Retina (tissue), 1 donor: ENCODE measurements at places on chromosomes 11 and 22.

DNA sequence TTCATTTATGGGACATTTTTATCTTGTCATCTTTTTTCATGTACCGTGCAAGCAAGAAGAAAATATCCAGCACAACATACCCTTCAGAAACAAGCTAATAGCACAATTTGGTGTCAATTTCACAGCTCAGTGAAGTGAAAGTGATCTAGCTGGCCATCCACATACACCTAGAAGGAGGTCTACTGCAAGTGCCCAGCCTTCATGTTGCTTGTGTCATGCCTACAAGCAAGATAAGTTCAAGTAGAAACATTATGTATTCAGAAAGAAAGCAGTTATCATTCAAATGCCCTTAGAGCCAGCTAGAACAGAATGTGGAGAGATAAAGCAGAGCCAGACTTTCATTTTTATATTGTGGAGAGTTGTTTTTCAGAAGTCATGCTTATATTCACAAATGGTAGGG is 325.7 kb upstream of the PITPNB start:
- no peak for DNase-seq

DNA sequence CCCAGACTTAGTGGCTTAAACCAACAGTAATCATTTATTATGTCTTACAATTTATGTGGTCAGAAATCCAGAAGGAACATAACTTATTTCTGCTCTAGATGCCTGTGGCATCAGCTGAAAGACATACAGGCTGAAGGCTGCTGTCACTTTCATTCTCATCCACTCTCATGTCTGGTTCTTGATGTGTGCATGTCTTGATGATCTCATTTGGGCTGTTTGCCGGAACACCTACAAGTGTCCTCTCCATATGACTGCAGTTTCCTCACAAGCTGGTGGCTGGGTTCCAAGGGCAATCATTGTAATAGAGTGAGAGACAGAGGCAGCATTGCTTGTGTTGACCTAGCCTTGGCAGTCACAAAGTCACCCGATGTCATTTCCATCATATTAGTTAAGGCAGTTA is 1375.9 kb upstream of the RAG2 start:
- DNase-seq = peak; percentile 15

DNA sequence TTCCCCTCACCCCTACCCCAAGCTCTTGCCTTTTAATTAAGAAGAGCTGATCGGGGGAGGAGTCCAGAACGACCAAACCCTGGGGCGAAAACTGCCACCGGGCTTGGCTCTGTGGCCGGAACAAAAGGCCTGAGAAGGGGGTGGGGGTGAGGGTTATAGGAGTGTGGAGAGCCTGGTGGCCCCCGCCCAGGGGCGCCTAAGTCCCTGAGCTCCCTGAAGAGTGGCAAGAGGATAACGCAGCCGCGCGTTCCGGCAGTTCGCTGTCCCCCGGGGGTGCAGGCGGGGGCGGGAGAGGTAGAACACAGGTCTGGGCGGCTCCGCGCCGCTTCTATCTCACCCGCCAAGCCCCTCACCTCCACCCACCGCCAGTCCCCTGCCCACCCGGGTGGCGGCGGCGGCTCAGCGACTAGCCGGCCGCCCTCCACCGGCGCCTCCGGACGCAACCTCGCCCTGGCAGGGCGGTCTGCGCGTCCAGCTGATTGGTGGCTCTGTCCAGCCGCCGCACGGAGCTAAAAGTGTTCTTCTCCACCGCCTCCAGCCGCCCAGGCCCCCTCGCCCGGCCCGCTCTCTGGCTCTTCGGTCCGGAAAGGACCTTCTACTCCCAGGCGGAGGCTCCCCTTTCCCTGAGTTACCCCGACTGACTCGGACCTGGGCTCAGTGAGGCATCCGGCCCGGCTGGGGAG is 18.7 kb upstream of the BDNF start:
- DNase-seq = peak; percentile 88

DNA sequence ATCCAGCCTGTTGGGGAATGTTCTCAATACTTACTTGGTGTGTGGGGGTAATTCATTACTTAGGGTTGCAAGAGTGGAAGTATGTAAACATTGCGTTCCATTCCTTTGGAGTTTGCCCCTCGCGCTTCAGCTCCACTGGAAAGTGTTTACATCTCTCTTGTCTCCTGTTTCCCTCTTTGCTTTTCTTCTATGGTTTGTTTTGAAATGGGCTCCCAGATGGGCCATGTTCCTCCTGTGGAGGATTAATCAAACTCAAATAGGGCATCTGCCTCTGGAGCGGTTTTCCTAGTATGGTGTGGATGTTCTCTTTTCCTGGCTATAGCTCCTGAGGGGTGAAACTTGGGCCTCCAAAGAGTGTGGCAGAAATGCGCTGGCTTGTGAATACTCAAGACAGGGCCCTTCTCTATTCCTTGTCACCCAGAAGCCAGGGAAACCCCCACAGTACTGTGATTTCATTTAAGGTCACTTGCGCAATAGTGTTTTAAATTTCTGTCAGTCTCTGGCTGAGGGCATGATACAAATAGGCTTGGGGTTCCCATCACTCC is 51.9 kb downstream of the CD44 start:
- no peak for DNase-seq

GRCh38 chr11:64809781-64810241 is 540 bp downstream of the MEN1 start:
- DNase-seq = peak; percentile 45

DNA sequence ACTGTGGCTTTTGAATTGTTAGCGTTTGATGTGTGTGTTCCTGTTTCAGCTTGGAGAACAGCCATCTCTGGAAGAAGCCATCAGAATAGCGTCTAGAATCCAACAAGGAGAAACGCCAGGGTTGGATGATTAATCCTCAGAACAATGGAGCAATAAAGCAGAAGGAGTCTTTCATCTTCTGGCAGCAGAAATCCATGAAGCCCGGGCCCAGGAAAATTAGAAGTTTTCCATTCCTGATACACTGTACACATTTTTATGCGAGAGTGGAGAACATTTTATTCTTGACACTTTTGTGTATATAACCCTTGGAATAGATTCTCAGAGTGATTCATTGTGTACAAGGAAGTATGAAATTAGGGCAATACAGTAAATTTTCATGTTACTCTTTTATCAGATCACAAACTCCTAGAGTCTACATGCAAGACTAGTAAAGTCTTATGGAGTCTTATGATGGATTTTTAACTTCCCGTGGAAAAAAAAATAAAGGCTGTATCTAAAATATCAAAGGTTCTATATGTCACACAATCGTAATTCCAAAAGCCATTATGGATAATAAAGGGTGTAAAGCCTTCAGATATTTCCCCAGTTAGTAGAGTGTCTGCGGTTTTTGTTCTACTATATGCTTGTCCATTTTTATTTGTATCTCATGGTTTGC is 45.9 kb upstream of the WEE1 start:
- DNase-seq = no peak

GRCh38 chr11:46100670-46101069 is 20.6 kb downstream of the PHF21A start:
- no peak for DNase-seq

DNA sequence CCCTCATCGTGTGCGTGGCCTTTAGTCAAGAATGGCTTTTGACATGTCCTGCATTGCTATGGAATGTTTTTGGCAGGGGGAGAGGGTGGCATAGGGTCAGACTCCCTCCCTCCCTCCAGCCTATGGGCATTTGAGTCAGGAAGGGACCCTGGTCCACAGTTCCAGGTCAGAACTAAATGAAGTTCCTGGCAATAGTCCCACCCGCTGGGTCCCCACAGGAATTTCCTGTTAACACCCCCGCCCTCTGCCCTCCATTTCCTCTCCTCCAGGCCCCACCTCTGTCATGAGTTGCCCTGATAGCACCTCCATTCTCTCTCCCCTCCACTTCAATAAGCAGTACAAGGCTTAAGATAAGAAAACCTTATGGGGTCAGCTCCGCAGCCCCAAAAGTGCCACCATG is 40.8 kb upstream of the LMO2 start:
- no peak for DNase-seq

GRCh38 chr22:30485362-30485988 is 13.7 kb upstream of the SEC14L3 start:
- DNase-seq = peak; percentile 86

GRCh38 chr11:61369372-61370348 is 7.5 kb downstream of the TMEM138 start:
- DNase-seq = no peak

GRCh38 chr11:122727101-122727929 is 71.8 kb downstream of the UBASH3B start:
- peak; percentile 20 for DNase-seq

DNA sequence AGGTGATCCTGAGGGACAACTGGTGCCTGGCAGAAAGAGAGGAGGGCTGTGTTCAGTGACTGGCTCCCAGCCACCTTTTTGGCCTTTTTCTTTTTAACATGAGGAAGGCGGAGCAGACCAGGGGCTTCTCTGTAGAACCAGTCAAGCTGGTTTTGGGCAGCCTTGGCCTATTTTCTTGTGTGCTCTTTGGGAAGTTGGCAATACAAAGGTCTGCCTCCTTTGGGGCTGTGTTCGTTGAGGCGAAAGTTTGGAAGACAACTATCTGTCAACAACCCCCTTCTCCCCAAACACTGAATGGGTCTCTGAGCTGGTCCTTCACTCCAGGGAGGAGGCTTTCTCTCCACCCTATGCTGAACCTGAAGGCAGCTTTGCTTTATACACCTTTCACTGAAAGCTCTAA is 8.5 kb downstream of the MARK2 start:
- DNase-seq = no peak

GRCh38 chr11:26860091-26860780 is 133.7 kb upstream of the FIBIN start:
- no peak for DNase-seq

DNA sequence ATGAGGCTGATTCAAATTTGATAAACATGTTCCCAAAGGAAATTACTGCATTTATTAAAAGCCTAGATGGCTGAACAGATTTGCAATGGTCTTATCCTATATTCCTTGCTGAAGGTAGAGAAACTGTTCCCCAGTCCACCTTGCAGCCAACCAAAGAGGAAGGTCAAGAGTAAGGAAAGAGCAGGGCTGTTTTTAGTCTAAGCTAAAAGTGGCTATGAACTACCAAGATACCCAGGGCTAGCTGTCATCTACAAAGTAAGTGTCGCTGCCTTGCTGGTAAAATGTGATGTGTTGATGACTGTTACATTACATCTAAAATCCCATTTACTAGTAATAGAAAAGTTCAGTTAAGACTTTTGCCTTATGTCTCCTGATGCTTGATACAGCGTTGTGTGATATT is 290.1 kb upstream of the MPPED2 start:
- DNase-seq = no peak

- no peak for DNase-seq
These were observed 10.1 kb downstream of the POLR3H start for GRCh38 chr22:41534219-41534618.

DNA sequence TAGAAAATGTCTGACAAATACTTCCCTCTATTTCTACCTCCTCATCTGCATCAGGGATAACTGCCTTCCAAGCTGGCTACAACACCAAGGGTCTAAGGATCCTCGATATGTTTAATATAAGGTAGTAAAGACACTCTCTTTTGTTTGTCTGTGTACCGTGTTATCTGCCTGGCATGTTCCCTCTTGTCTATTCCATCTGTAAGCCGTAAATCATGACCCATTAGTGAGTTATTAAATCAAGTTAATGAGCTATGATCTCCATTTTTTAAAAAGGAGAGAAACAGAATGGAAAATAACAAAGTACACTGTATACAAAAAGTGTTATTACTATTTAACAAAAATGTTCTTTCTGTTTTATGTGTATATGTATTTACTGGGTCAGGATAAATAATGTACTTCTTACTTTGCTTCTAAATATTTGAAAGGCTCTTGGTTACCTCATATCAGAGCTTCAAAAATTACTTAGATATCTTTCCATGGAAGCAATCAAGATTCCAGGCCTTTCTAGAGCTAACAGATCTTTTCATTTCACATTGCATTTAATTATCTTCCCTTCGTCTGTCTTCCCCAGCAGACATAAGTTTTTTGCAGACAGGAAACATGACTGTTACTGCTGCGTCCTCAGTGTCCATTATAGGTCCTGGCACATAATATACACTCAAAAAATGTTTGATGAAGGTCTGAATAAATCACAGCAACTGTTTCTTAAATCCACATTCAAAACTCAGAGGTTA is 342.6 kb upstream of the CCDC90B start:
- DNase-seq = no peak

DNA sequence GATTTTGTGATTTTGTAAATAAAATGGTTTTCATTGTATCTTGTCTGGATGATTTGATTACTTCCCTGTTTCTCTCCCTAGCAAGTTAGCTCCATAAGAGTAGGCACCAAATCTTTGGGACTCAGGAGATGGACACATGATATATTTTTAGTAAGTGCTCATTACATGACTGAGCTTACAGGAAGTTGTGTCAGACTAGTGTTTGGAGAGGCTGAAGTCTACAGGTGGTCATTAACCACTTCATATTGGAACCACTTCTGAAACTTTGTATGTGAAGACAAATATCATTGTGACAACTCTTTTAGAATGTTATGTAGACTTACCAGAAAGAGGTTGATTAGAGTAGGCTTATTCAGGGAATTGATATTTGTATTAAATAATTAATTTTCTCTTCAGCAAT is 19.1 kb downstream of the ARHGAP42 start:
- no peak for DNase-seq

DNA sequence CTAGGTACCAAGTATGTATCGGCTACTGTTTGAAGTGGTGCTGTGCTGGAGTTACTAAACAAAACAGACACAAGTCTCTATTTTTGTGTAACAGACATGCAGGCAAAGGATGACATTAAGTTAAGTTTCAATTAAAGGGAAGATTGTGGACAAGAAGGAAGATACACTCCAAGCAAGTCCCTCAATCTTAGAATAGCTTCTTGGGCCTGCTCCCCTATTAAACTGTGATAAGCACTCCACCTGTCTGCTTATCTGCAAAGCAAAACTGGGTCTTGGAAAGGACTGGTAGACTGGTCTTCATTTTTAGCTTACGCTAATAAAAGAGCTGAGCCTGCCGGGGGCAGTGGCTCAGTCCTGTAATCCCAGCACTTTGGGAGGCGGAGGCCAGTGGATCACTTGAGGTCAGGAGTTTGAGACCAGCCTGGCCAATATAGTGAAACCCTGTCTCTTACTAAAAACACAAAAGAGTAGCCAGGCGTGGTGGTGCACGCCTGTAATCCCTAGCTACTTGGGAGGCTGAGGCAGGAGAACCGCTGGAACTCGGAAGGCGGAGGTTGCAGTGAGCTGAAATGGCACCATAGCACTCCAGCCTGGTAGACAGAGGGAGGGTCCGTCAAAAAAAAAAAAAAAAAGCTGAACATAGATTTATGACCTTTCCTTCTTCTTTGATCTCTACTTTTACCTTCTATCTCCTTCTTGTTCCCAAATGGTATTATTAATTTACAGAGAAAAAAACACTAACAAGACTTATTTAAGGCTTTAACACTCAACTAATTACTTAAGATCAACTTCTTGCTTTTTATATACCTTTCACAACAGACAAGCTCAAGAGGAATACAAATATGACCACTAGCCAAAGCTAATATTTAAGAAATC is 4.1 kb downstream of the DDX17 start:
- no peak for DNase-seq
